ENCODE measurements at places on chromosomes 16 and 17. TPM values are rescaled to one million over a fixed set of nuclear protein-coding genes. Genes with fewer than 3 reads are reported as not detected.

PRKCA gene
- 21.0 TPM for total RNA-seq

AURKB gene
- total RNA-seq: 0.52 TPM

CHTF18 gene
- 3.0 TPM for total RNA-seq

KRTAP2-1 gene
- total RNA-seq: not detected

NPIPA2 gene
- not detected for total RNA-seq

PPY gene
- total RNA-seq: not detected
